CD4-positive, alpha-beta T cell treated with Interleukin-10 for 1 hour (primary cell): ENCODE measurements at places on chromosomes 6 and 20.

- no peak for DNase-seq
Measured at GRCh38 chr6:62283365-62283764, 2.7 kb downstream of the KHDRBS2 start.

DNA sequence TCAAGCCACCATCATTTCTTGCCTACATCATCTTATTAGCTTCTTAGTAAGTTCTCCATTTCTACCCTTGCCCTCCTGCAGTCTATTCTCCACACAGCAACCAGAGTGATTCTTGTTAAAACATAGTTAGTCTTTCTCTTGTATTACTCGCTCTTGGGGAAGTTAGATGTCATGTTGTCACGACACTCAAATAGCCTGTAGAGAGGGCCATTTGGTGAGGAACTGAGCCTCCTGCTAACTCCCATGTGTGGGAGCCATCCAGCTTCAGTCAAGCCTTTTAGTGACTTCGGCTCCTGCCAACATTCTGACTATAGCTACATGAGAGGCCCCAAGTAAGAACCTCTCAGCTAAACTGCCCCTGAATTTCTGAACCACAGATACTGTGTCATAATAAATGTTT, 395.4 kb downstream of the CDC5L start:
- DNase-seq, result no peak

- DNase-seq, result no peak
Measured at GRCh38 chr6:12083763-12084162, 71.7 kb downstream of the HIVEP1 start.

- no peak for DNase-seq
Measured at GRCh38 chr6:150978624-150979023, 113.1 kb downstream of the MTHFD1L start.

DNA sequence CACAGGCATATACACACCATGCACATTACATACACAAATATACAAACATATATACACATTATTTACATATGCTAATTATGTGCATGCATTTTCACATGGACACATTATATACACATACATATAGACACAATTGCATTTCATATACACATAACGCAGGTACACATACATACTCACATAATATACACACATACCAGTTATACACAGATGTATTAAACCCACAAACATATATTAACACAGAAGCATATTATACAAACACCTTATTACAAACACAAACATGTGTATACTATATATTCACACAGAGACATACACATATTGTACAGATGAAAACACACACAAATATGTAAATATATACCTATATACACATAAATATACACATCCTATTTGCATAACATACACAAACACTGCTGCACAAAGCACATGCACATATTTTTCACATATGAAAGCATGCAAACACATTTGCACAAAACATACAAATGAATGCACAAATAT, 140.2 kb downstream of the VEGFA start:
- DNase-seq, result no peak

DNA sequence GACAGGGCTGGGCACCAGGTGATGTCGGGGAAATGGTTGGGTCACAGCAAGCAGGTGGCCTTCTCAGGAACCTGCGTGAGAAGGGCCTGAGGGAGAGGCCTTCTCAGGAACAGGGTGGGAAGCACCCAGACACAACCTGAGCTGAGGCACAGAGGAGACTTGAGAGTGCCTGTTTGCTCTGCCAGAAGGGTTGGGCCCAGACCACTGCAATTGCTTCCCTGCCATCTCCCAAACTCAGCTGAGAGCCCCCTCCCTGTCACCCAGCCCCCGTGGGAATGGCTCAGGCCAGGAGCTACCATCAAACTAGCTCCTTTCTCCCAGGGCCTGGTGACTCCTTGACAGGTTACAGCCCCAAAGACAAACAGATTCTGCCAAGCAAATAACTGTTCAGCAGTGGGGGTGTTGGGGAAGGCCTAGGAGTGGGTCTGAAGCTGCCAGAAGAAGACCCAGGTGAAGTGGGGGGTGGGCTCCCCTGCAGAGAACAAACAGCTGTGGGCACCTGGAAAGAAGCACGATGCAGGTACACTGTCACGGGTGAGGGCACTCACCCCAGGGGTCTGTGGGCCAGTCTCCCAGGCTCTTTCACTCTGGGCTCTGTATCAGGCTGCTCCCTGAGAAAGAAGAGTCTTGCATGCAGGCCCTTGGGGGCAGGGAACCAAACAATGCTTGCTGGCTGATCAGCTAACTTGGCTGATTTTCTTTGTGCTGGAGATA, 30.4 kb upstream of the SPDEF start:
- DNase-seq, result no peak

DNA sequence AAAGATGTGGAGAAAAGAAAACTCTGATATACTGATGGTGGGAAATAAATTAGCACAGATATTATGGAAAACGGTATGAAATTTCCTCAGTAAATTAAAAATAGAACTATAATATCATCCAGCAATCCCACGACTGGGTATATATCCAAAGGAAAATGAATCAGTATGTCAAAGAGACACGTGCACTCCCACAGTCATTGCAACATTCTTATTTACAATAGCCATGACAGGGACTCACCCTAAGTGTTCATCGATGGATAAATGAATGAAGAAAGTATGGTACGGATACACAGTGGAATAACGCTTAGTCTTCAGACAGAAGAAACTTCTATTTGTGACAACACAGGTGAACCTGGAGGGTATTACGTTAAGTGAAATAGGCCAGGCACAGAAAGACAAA, 5.7 kb upstream of the ADTRP start:
- DNase-seq, result no peak

- DNase-seq, result no peak
Measured at GRCh38 chr6:24752503-24752902, 22.2 kb upstream of the GMNN start.

- DNase-seq, result no peak
Measured at GRCh38 chr6:10511477-10511876, 9.7 kb upstream of the GCNT2 start.

GRCh38 chr6:134446896-134447295, 129.0 kb upstream of the SGK1 start:
- DNase-seq, result no peak

- DNase-seq, result peak; percentile 31
Measured at GRCh38 chr20:3239026-3239866, at the start of gene SLC4A11. Gene SLC4A11, minus strand, starts transcription at chr20:3239190. Its CDS starts 53 bp downstream, at chr20:3239137.

DNA sequence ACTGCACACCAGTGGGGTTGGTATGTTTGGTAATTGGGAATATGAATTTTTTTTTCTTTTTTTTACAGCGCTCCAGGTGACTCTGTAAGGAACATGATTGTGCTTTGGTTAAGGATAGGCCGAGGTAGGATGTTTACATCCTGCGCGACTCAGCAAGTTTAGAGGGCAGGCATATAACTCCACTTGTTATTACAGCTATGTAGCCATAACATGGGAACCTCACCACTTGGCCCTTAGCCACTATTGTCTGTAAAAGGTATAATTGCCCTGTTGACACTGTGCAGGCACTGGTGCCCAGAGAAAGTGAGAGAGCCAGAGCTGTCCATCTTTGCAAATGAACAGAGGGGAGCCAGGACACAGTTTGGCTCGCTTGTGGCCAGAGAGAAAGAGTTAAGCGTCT, 172.9 kb downstream of the MCHR2 start:
- no peak for DNase-seq

DNA sequence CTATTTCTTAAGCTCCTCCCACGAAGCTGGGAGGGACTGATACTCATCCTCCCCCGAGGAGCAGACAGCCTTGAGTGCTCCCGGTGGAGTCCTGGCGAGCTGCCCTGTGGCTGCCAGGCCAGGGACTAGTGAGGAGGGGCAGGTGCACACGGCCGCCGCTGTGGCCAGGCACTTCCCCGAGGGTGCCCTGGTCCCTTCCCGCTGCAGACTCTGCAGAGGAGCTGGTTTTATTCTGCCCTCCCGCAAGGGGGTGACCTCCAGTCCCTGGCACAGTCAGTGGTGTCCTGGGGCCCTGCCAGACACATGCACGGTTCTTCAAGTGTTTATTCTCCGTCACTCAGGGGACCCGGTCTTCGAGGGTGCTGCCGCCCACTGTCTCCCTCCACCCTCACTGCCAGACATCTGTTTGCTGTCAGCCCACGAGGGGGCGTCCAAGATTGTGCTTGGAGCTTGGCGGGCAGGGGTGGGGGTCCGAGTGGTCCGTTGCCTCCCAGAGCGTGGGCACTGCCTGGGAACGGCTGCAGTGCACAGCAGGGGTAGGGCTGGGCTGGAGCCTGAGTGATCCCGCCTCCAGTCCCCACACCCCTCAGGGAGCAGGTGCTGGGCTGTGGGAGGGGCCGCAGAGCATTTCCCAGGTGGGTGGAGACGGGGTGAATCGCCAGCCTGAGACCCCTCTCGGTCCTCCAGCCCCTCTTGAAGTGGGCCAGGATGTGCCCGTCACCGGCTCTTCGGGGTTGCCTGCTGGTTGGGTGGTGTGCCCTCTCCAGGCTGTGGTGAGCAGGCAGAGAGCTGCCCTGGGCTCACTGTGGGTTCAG, 3.1 kb upstream of the CABLES2 start:
- DNase-seq, result peak; percentile 41

- no peak for DNase-seq
Measured at GRCh38 chr6:69825904-69826303, 29.1 kb upstream of the LMBRD1 start.

- DNase-seq, result no peak
Measured at GRCh38 chr20:19967445-19967844, 49.7 kb upstream of the NAA20 start.

GRCh38 chr20:5705827-5706226, 44.4 kb upstream of the SHLD1 start:
- no peak for DNase-seq

GRCh38 chr6:1686117-1687098, 76.7 kb downstream of the FOXC1 start:
- DNase-seq, result no peak

- no peak for DNase-seq
Measured at GRCh38 chr6:158737710-158738615, 81.2 kb downstream of the EZR start.

DNA sequence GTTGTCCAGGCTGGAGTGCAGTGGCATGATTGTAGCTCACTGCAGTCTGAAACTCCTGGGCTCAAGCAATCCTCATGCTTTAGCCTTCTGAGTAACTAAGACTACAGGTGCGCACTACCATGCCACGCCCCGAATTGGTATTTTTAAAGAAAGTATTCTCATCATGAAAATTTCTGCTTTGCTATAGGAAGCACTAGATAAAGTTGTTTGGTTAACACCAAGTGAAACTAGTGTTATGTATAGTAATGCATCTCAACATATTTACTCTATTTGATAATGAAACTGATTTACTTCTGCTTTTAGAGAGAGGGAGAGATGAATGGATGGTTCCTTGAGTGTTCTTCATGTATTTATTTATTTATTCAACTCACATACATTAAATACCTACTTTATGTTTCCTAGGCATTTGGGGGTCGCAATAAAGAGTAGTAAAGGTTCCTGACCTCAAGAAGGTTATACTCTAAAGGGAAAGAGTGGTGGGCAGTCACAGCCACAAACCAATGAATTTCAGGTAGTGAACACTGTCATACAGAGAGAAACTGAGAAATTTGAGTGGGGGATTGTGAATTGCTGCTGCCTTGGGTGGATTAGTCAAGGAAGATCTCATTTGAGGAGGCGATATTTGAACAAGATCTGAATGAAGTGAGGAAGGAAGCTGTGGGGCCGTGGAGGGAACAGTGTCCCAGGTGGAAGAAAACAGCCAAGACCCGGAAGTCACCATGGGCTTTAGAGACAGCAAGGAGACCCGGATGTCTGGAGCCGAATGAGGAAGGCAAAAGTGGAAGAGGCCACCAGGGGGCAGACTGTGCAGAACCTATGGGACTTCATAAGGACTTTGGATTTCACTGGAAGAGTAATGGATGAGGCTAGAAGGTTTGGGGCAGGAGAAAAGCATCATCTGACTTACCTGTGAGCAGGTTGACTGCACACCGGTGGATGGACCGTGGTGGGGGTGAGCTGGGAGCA, 185.6 kb downstream of the TSHZ2 start:
- DNase-seq, result peak; percentile 37

- no peak for DNase-seq
Measured at GRCh38 chr6:149756261-149756636, 6.7 kb downstream of the PCMT1 start.

GRCh38 chr20:919491-919916, 3.4 kb upstream of the ANGPT4 start:
- no peak for DNase-seq

DNA sequence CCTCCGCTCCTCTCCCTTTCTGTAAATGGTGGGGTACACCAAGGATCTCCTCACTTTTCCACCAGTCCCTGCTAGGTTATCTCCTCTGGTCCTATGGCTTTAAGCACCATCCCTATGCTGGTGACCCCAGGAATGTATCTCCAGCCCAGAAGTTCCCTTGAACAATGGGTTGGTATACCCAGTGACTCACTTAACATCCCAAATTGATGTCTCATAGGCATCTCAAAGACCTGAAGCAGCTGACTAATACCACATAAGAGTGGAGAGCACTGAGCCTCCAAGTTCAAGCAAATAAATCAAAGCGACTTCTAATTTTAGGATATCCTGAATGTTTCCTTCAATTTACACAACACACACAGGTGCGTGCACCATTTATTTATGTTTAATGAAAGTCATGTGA, 48.3 kb downstream of the ADGRF1 start:
- no peak for DNase-seq

DNA sequence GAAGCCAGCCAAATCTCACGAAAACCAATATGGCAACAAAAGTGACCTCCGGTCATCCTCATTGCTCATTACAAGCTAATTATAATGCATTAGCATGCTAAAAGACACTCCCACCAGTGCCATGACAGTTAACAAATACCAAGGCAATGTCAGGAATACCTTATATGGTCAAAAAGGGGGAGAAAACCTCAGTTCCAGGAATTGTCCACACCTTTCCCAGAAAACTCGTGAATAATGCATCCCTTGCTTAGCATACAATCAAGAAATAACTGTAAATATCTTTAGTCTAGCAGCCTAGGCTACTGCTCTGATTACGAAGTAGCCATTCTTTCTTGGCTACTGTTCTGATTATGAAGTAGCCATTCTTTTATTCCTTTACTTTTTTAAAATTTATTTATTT, 112.5 kb upstream of the FKBP1C start:
- DNase-seq, result no peak

DNA sequence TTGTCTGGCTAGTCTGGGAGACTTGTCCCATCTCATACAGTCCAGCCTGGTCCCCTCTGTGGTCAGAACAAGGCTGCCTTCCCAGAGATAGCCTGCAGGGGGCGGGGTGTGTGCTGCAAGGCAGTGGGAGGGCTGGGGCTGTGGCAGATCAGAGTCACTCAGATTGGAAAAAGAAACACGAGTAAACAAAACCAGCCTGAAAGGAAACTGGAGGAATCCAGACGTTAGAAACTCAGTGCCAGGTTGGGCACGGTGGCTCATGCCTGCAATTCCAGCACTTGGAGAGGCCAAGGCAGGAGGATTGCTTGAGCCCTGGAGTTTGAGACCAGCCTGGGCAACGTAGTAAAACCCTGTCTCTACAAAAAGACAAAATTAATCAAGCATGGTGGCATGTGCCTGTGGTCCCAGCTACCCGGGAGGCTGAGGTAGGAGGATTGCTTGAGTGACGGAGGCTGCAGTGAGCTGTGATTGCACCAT, 20.2 kb downstream of the LEMD2 start:
- peak; percentile 72 for DNase-seq

- DNase-seq, result no peak
Measured at GRCh38 chr6:107870381-107870780, 46.3 kb upstream of the SCML4 start.

- no peak for DNase-seq
Measured at GRCh38 chr6:7631466-7631865, 41.5 kb downstream of the SNRNP48 start.

- DNase-seq, result no peak
Measured at GRCh38 chr6:12275107-12275506, 15.1 kb upstream of the EDN1 start.
